ENCODE measurements at places on chromosomes 7 and 10.

- no peak for DNase-seq
Observed at GRCh38 chr7:87359366-87359765, 13.9 kb downstream of the CROT start.

DNA sequence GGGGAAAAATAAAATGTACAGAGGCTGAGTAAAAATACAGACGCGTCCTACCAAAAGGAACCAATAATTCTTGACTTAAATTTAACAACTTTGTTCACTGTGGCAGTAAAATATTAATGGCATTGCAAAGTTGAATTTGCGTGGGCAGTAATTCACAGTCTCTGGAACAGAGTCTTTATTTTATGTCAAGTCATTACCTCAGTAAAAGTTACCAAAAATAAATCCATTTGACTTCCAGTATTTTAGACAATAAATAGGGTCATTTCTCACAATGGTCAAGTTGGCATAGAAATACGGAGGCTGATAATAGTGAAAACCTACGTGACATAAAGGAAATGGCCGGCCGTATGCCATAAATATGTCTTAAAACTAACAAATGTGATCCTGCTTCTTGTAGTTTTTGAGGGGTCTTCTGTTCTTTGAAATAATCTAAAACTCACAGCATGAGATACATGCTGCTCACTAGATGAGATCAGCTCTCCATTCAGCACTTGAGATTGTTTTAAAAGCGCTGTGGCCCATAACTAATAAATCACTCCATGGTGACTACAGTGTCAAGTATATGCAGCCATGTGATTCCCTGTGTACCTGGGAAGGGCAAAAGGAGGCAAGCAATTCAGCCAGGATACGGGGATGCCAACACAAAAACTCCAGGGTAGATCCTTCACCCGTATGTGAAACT lies 75.3 kb downstream of the DOCK4 start:
- no peak for DNase-seq

DNA sequence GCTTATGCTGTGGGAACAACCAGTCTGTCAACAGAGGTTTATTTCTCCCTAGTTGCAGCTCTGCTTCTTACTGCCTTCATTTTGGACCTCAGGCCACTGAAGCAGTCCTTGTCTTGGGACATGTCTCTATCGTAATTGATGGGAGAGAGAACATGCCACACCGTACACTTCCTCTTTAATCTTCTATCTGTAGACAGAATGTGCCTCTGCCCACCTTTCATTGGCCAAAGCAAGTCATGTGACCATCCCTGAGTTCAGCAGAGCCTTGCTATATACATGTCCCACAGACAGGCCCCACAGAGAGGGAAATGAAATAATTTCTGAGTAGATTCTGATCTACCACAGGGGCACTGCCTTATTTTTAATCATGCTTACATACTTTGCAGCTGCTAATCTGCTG lies 98.0 kb downstream of the KCND2 start:
- no peak for DNase-seq

- no peak for DNase-seq
Observed at GRCh38 chr10:91210435-91210834, 10.0 kb upstream of the PCGF5 start.

DNA sequence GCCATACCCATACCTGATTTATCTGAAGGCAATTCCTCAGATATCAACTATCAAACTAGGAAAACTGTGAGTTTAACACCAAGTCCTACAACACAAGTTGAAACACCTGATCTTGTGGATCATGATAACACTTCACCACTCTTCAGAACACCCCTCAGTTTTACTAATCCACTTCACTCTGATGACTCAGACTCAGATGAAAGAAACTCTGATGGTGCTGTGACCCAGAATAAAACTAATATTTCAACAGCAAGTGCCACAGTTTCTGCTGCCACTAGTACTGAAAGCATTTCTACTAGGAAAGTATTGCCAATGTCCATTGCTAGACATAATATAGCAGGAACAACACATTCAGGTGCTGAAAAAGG lies 69.0 kb upstream of the RSBN1L start:
- DNase-seq: no peak

GRCh38 chr7:117190746-117191435 lies 132.0 kb downstream of the WNT2 start:
- no peak for DNase-seq

- no peak for DNase-seq
Observed at GRCh38 chr7:96045919-96046318, 273.6 kb downstream of the DYNC1I1 start.

DNA sequence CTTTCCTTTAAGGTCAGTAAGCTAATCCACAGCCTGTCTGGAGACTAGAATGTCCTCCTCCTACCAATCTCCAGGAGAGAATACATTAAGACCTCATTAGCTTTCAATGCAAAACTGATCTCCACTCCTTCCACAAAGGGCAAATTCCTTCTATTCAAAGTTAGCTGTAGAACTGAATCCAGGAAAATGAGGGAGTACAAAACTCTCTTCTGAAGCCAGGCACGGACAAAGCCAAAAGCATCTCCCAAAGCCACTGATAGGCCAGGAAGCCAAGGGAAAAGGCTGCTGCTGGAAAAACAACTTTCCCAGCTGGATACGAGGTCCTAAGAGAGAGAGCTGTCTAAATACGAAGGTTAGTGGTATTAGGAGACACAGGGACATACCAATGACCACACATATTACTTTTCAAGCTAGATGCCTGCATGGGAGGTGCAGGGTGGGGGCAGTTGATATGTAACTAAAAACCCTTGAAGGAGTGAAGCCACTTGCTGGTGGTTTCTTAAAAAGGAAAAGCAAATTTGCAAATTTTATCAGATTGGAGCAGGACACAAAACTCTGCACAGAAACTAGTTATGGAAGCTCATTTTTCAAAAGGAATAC lies 43.6 kb downstream of the MKX start:
- no peak for DNase-seq

GRCh38 chr7:7417851-7418250 lies 117.8 kb downstream of the COL28A1 start:
- DNase-seq: no peak

DNA sequence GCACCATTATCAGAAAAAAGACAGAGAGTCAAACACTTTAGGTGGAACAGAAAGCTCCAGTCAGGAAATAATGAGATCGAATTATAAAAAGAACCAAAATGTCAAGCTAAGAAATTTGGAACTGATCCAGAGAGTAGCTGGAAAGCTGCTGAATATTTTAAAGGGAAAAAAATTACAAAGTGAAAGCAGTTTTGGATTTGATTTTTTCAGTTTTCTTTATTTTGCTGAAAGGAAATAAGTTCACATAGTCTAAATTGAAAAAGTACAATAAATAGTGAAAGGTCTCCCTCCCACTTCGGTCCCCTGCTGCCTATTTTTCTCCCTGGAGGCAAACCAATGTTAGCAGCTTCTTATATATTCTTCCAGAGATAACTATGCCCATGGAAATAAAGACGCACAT lies 11.3 kb upstream of the TOMM7 start:
- DNase-seq: no peak

- no peak for DNase-seq
Observed at GRCh38 chr7:209906-210305, 17.5 kb downstream of the FAM20C start.

DNA sequence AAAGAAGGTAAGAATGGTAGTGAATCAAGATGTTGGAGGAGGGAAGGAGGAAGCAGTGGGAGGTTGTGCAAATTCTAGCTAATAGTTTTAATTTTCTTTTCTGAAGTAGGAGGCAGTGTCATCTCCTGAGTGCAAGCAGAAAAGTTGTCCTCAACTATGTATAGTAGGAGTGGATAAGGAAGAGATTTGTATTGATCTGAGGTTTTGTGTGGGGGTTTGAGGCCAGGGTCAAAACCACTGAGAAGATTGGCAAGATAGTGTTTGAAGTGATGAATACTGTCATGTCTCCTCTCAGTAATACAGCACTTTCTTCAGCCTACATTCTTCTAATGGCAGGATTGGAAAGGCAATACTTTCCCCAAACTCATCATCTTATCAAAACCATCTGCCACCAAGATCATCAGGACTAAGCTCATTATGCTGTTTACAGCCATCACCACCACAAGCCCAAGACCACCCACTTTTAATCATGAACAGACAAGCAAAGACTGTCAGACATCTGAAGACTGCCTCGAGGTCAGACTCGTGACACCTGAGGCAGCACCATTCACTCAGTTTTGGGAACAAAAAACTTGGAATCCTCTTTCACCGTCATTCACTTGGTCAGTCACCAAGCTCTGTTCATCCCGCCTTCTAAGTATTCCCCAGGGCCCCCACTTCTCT lies 1.5 kb upstream of the MIOS start:
- no peak for DNase-seq

Measured in tibial artery (tissue), 4 donors.